ENCODE measurements at places on chromosomes 5 and 9.

- no peak for DNase-seq
Observed at GRCh38 chr5:38925154-38925925, 79.5 kb downstream of the OSMR start.

- no peak for DNase-seq
Observed at GRCh38 chr9:27499451-27499850, 24.6 kb upstream of the IFNK start.

- DNase-seq: no peak
Observed at GRCh38 chr9:75893106-75893505, 2.6 kb downstream of the PCSK5 start.

DNA sequence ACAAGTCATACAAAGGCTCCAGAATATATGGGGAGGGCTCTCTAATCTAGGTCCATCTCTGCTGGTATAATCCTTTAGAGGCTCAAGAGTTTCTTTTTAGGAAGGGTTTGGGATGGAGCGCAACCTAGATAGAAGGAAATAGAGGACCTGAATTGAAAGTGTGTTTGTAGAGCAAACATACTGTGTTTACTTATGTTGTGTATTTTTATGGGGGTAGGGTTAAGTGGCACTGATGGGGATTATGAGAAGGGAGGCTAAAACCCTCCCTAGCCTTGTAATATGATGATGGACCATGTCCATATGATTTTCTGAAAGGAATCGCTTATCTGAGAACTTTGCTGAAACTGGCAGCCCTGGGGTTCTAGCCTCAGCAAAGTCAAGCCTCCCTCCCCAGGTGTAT lies 4.4 kb upstream of the ELL2 start:
- no peak for DNase-seq

DNA sequence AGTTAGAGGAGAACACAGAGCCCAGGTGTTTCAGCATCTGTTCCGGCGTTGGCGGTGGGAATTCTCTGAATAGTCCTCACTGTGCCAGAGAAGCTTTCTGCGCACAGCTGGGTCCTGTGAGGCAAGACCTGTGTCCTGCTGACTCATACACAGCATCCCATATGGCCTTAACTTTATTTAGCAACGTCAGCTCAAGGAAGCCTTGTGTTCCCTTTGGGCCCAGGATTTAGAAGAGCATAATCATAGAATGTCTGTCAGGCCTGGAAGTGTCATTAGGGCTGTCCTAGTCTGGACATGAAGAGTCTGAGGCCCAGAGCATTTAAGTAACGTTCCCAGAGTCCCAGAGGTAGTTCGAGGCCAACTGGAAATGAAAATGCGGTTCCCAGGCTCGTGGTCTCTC lies 188.6 kb upstream of the DMRT1 start:
- no peak for DNase-seq

- no peak for DNase-seq
Observed at GRCh38 chr5:42492974-42493373, 69.7 kb downstream of the GHR start.

- no peak for DNase-seq
Observed at GRCh38 chr9:101674165-101674564, 64.3 kb downstream of the GRIN3A start.

DNA sequence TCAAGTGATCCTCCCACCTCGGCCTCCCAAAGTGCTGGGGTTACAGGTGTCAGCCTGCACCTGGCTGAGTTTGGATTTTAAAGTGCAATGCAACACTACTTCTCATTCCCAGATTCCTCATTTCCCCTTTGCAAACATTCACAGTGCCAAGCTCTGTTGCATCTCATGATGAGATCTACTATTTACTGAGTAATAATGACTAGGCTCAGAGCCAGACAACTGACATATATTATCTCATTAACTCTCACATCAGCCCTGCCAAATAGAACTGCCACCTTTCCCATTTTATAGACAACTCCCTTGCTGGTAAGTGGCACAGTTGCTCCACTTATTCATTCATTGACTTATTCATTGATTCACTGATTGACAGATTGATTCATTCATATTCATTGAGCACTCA lies 7.0 kb downstream of the PDE6A start:
- no peak for DNase-seq

- DNase-seq: no peak
Observed at GRCh38 chr9:122807271-122807900, 7.5 kb downstream of the OR1K1 start.

DNA sequence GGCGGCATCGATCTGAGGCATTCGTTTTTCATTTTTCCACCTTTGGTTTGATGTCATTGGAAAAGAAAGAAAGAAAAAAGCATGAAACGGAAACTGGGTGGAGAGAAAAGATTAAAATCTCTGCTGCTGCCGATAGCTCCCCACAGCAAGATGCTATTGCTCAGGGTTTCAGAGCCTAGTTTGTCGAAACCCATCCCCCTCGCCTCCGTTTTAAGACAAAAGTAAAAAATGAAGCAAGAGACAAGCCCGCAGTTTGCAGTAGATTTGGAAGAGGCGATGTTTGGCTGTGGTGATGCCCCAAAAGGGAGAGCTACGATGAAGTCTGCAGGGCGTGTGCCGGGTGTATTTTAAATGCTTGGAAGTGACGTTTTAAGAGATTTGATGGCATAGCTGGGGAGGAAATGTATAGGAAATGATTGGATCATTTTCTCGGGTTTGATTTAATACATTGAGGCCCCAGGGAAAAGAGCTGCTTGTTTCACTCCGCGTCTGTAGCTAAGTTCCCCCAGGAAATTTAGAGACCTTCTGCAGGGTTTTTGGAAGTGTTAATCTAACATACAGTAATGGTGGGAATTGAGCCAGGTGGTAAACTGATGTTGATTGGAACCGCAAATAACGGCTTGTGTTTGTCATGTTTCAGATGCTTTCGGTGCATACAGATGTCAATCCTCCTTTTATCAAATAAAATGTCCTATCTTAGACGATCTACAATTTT lies 909 bp downstream of the NDFIP1 start:
- DNase-seq: no peak

Measured in NCI-H2171 (cell line).